NCI-H2107 (cell line): ENCODE measurements at places on chromosomes 3 and 15.

GRCh38 chr3:52521881-52522650 is 11.6 kb downstream of the NT5DC2 start:
- DNase-seq, result no peak

GRCh38 chr3:186283651-186284348 is 78.2 kb downstream of the DGKG start:
- no peak for DNase-seq

DNA sequence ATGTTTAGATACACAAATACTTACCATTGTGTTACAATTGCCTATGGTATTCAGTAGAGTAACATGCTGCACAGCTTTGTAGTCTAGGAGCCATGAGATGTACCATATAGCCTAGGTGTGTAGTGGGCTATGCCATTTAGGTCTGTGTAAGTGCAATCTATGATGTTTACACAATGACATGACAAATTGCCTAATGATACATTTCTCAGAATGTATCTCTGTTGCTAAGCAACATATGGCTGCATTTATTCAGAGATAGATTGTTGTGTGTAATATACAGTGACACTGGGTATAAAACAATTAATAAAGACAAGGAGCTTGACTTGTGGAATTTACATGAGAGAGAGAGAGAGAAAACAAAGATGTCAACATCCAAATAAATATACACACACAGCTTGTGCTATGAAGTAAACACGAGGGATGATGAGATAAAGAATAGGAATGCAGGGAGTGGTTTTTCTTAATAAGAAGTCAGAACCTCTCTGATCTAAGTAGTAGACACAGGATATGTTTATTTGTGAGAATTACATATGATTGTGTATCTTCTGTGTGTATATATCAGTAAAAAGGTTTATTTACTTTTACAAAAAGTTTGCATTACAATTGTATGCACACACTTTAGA is 110.0 kb downstream of the KCNAB1 start:
- DNase-seq, result no peak

- no peak for DNase-seq
Observed at GRCh38 chr3:13507570-13508339, 27.6 kb downstream of the HDAC11 start.

DNA sequence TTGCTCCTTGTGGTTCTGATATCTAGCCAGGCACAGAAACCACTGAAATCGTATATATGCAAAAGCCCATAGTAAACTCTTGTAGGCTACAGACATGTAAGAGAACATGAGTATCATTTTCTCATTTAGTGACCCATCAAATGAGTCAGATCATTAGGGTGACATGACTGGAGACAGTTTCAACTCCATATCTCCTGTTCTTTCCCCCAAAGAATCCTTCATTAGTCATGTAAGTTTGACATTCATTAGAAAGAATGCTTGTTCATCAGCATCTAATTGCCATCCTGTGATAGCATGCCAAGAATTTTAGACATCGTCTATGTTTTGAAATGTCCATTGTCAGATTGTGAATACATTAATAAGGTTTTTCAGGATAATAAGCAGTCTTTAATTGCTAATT is 264.9 kb upstream of the TPM1 start:
- no peak for DNase-seq

DNA sequence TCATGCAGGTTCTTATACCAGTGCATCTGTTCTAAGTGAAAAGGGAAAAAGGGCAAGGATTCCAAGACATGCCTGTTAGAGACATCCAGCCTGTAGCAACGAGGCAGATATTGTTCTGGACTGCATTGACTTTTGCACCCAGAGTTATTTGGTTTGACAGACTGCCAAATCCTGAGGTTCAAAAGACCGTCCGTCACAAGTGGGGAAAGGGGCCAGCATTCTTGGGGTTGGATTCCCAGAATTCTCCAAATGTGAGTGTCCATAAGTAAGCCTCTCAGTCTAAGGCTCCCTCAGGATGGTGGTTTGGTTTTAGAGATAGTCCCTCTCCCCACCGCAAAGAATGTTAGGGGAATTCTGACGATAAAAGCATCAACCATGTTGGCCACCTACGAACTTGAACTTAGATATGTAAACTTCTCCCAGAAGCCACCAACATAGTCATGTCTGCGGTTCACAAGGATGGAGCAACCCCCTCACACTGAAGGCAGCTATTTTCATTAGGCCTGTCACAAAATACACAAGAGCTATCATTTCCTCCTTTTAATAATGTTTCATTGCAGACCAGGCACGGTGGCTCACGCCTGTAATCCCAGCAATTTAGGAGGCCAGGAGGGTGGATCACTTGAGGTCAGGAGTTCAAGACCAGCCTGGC is 13.6 kb upstream of the LACTB start:
- no peak for DNase-seq
